ENCODE measurements at places on chromosomes 11 and 22. TPM values are rescaled to one million over a fixed set of nuclear protein-coding genes. Genes with fewer than 3 reads are reported as not detected.

Gene KCNQ1
- total RNA-seq = 0.19 TPM

Gene CDKN1C
- total RNA-seq = 0.65 TPM

Gene ANO9
- total RNA-seq = 1.2 TPM

Gene CATSPERZ
- total RNA-seq = 2.6 TPM

Gene PANX2
- 7.9 TPM for total RNA-seq

Gene XKR3
- not detected for total RNA-seq

Gene TRIM51
- not detected for total RNA-seq
